ENCODE measurements at places on chromosomes 6 and 20. TPM values are rescaled to one million over a fixed set of nuclear protein-coding genes. Genes with fewer than 3 reads are reported as not detected.

The IRF4 gene
- 0.01 TPM for polyA plus RNA-seq

The TMEM74B gene
- polyA plus RNA-seq, result 0.67 TPM

The PGC gene
- not detected for polyA plus RNA-seq

The PRICKLE4 gene
- polyA plus RNA-seq, result 0.25 TPM

The HLA-DOA gene
- 0.18 TPM for polyA plus RNA-seq

GRCh38 chr6:134123666-134124208 is 71.3 kb upstream of the SLC2A12 start:
- DNase-seq, result peak; percentile 80

DNA sequence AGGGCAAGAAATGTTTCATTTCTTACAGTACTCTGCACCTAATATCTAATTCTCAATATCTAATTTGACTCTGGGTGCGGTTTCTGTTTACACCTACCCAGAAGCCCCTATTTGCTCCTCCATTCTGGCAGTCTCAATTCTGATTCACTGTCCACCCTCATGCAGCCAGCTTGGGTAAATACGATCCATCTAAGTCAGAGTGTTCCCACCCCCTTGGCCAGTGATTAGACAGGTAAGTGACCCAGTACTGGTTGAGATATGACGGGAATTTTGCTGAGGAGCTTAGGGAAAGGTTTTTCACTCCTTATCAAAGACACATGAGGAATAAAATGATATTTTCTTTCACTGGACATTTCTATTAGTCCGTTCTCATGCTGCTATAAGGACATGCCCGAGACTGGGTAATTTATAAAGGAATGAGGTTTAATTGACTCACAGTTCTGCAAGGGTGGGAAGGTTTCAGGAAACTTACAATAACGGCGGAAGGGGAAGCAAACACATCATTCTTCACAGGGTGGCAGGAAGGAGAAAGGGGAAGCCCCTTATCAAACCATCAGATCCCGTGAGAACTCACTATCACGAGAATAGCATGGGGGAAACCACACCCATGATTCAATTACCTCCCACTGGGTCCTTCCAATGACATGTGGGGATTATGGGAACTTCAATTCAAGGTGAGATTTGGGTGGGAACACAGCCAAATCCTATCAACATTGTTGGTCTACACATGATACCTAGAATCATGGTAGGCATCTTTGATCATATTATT is 29.4 kb downstream of the GLO1 start:
- no peak for DNase-seq

DNA sequence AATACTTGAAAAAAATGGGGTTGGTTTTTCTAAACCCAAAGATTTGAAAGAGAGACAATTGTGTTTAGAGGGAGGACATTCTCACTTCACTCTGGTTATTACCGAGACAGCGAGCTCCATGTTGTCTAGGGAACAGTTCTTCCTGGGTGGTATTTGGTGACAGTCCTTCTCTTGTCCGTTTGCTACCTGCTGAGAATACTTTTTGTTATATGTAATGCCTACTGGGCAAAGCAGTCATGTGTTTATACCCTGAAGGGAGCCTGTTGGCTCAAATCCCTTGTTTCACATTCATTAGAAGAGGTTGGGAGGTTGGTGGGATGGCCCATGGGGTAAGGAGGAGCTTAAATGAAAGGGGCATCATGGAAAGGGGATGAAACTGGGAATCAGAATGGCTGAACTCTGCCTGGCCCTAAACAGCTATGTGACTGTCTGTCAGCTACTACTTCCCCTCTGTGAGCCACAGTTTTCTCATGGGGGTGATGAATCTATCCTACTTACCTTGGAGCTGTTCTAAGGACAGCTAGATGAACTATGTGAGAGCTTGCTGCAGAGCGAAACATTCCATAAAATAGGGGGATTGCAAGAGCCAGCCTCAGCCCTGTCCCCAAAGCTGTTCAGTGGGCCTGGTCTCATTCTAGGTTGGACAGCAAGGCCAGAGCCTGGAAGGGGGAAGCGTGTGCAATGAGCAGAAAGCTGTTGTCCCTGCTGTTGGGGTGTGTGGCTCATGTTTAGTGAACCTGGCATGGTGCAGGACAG is 43.5 kb downstream of the FNDC1 start:
- DNase-seq, result no peak

- peak; percentile 8 for DNase-seq
Observed at GRCh38 chr6:70299456-70299855, 3.4 kb downstream of the COL9A1 start.

DNA sequence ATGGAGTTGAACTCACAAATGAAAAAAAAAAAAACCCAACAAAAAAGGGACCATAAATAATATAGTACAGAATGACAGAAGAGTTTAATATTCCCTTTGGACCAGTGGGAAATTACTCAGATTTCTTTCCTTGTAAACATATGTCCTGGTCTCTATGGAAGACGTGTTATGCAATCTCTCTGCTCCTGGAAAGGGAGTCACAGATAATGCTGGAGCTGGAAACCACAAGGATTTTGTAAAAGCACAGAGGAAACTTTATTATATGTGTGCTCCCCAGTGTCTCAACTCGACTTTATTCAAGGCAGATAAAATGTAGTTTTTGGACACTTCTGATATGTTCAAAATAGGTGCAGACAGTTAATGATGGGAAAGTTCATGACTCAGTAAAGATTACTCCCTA is 88.1 kb upstream of the ZFP64 start:
- DNase-seq, result no peak

DNA sequence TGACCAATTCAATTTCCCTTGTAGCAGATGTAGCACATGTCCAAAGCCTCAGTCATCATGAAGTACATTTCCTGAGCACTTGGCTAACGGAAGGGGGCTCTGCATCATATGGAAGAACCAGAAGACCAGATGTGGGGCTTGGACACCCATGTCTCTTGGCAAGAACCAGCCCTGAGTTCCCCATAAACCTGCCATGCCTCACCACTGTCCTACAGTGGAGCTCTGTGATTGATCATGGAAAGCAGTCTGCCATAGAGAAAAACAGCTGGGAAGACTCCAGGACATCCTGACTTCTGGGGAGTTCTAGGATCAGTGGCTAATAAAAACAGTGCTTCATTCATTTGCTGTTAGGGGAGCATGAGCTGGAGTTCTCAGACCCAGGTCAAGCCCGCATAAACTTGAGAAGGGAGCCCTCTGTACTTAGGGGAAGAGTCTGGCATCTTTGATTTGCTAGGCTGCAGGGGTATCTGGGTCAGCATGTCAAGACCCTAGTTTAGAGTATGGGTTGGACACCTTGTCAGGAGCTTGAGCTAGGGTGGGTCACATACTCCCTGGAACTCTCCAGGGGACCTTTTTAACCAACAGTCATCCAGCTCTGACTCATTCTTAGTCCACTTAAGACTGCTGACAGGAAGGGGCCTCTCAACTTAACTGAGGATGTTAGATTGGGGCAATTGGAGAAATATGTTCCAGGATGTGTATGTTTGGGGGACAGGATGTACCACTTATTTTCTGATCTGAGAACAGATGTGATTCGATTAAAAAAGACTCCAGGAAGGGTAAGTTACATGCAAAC is 26.3 kb upstream of the TRAM2 start:
- DNase-seq, result no peak

GRCh38 chr6:159875194-159875593 is 15.6 kb upstream of the MAS1 start:
- no peak for DNase-seq
